ENCODE measurements at places on chromosomes 2 and 18.

DNA sequence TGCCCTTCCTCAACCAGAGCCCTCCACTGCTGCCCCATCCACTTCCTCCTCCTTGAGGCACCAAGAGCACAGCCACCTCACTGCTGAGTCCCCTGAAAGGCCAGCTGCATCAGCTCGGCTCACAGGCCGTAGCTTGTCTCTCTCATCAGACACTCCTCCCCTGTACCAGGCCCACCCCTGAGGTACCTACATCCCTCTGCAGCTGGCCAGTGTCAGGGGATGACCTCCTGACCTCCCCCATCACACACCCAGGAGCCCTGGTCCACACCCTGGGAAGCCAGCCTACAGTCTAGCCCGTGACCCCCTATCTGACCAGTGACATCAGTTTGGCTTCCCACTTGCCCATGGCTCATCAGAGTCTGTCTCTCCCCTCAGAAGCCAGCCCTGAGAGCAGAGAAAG is 205.6 kb downstream of the TNS1 start:
- no peak for DNase-seq

DNA sequence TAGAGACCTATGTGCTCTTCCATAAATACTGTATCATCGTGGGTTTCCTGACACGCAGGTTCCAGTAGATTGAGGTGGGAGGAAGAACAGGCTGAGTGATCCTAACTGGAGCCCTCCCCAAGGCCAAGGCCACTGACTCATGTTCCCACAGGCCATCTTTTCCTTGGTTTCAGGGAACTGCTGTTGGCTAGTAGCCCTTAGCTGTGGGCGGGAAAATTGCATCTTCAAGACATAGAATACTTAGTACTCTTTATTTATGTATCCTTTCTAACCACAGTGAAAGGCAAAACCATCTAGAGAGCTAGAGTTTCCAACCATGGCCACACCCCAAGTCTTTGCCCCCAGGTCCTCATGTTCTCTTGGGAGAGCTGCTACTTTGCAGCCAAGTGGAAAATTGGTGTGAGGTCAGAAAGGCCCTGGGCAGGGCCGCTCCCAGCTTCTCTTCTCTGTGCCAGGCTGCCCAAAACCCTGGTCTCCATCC is 55.9 kb downstream of the COPS8 start:
- DNase-seq, result no peak

GRCh38 chr2:152718909-152719645 is 657 bp downstream of the ARL6IP6 start:
- peak; percentile 46 for DNase-seq

DNA sequence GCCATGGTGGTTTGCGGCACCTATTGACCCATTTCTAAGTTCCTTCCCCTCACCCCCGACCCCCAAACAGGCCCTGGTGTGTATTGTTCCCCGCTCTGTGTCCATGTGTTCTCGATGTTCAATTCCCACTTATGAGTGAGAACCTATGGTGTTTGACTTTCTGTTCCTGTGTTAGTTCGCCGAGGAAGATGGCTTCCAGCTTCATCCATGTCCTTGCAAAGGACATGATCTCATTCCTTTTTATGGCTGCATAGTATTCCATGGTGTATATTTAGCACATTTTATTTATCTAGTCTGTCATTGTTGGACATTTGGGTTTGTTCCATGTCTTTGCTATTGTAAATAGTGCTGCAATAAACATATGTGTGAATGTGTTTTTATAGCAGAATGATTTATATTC is 183.6 kb downstream of the GBX2 start:
- DNase-seq, result no peak

DNA sequence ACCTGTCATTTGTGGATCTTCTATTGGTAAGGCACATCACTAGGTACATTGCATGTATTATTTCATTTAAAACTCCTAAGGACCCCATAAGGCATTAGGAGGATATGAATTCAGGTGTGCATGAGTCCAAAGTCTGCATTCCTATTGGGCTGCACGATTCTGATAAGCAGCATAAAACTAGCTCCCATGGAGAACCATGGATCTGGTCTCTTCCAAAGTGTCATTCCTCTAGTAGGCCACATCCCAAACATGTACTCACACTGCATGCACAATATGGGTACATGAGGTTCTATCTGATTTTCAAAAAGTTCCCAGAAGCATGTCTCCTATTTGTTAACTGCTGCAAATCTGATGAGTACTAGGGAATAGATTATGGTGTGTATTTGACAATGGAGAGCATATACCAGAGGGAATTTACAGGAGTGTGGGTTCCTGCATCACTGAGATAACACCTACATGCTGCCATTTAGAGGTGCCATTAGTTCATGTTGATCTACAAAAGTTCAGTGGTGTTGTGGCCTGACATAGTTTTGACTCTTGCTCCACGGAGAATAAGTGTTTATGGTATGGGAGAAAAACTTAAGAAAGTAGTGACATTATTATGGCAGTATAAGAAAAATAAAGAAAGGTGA is 11.3 kb downstream of the CYTIP start:
- no peak for DNase-seq

GRCh38 chr2:121595012-121595891 is 54.0 kb downstream of the CLASP1 start:
- DNase-seq, result no peak

DNA sequence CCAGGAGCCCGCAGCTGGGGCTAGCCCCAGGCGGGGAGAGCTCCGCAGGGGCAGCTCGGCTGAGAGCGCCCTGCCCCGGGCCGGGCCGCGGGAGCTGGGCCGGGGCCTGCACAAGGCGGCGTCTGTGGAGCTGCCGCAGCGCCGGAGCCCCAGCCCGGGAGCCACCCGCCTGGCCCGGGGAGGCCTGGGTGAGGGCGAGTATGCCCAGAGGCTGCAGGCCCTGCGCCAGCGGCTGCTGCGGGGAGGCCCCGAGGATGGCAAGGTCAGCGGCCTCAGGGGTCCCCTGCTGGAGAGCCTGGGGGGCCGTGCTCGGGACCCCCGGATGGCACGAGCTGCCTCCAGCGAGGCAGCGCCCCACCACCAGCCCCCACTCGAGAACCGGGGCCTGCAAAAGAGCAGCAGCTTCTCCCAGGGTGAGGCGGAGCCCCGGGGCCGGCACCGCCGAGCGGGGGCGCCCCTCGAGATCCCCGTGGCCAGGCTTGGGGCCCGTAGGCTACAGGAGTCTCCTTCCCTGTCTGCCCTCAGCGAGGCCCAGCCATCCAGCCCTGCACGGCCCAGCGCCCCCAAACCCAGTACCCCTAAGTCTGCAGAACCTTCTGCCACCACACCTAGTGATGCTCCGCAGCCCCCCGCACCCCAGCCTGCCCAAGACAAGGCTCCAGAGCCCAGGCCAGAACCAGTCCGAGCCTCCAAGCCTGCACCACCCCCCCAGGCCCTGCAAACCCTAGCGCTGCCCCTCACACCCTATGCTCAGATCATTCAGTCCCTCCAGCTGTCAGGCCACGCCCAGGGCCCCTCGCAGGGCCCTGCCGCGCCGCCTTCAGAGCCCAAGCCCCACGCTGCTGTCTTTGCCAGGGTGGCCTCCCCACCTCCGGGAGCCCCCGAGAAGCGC is 15.0 kb upstream of the GMPPA start:
- DNase-seq, result no peak
